Kidney capillary endothelial cell (primary cell): ENCODE measurements at places on chromosomes 16 and 17.
A peak's percentile ranks its signal among the peaks of the same experiment; 100 is the strongest.

GRCh38 chr16:89094252-89094879, 714 bp downstream of the ACSF3 start:
- no peak for DNase-seq

DNA sequence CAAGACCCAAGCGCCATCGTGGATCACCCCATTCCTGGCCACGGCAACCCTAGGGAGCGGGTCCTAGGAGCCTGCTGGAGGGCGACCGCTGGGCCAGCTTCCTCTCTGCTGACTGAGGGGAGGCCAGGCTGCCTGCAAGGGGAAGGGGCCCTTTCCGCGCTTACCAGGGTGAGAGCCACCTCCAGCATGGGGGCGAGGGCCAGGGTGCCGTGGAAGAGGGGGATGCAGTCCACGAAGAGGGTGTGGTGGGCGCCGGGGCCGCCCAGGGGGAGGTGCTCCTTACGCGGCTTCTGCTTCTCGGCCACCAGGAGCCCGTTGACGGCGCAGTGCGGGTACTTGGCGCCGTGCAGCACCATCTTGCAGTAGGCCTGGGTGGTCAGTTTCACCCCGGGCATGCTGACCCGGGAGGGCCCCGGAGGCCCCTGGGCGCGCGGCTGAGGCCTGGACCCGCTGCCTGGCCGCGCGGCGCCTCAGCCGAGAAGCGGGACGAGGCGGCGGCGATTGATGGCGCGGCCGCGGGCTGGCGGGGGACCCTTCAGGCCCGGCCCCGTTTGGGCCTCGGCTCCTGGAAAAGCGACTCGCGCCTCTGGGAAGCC, 345 bp downstream of the EMC8 start:
- peak; percentile 21 for DNase-seq

DNA sequence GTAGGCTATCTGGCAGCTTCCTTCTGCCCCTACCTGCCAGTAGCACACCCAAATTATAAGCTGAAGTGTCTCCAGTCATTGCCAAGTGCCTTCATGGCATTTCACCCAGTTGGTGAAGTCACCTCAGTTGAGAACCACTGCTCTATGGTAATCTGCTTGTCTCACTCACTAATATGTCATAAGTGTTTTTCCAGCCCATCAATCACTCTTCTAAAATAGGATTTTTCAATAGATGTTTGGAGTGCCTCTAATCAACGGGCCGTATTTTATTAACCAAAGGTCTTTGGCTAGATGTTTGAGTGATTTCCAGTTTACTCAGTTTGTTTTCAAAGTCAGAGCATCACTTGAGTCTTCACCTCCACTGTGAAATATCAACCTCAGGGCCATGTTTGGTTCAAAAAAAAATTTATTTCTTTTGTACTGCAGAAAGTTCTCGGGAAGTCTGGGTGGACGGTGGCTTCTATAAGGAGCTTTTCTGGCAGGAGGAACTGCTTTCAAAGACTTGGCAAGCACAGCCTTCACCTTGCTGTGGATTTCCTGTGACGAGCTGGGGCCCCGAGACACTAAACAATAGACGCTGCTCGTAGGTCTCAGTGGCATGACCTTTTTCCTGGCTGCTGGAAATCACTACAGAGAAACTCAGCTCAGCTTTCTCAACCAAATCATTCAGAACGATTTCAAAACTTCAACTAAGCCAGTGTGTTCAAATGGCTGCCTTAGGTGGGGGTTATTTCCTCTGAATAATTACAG, 95.2 kb upstream of the FOXF1 start:
- DNase-seq: peak; percentile 89

GRCh38 chr17:9402590-9403199, 172.9 kb downstream of the STX8 start:
- DNase-seq: peak; percentile 26

GRCh38 chr16:77943801-77944200, 78.5 kb upstream of the CLEC3A start:
- no peak for DNase-seq

GRCh38 chr16:24986512-24987303, 28.5 kb downstream of the ARHGAP17 start:
- DNase-seq: peak; percentile 61

GRCh38 chr17:81328489-81328888, 33.4 kb upstream of the SLC38A10 start:
- no peak for DNase-seq

GRCh38 chr16:85227084-85227945, 115.0 kb upstream of the CIBAR2 start:
- no peak for DNase-seq

DNA sequence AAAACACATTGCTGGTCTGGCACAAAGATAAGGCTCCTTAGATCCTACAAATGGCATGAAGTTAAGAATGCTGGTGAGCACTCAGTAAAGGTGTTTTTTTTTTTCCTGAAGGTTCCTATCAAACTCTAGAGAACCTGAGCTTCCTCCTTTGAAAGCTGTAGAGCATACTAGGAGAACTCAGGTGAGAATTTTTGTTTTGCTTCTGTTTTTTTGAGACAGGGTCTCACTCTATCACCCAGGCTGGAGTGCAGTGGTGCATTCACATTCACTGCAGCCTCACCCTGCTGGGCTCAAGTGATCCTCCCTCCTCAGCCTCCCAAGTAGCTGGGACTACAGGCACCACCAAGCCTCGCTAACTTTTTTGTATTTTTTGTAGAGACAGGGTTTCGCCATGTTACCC, 21.0 kb upstream of the CIITA start:
- DNase-seq: no peak

- DNase-seq: no peak
These were observed 17.6 kb downstream of the OMG start for GRCh38 chr17:31279401-31279800.

GRCh38 chr16:57266531-57267260, 17.8 kb downstream of the PLLP start:
- DNase-seq: no peak

GRCh38 chr16:10517868-10518267, 62.5 kb downstream of the EMP2 start:
- DNase-seq: no peak

- DNase-seq: no peak
These were observed 1595.0 kb upstream of the GOT2 start for GRCh38 chr16:60329108-60329507.

GRCh38 chr17:1963250-1963649, 61.9 kb downstream of the RTN4RL1 start:
- DNase-seq: no peak

GRCh38 chr16:89722392-89723278, 1.3 kb downstream of the ZNF276 start:
- peak; percentile 73 for DNase-seq

DNA sequence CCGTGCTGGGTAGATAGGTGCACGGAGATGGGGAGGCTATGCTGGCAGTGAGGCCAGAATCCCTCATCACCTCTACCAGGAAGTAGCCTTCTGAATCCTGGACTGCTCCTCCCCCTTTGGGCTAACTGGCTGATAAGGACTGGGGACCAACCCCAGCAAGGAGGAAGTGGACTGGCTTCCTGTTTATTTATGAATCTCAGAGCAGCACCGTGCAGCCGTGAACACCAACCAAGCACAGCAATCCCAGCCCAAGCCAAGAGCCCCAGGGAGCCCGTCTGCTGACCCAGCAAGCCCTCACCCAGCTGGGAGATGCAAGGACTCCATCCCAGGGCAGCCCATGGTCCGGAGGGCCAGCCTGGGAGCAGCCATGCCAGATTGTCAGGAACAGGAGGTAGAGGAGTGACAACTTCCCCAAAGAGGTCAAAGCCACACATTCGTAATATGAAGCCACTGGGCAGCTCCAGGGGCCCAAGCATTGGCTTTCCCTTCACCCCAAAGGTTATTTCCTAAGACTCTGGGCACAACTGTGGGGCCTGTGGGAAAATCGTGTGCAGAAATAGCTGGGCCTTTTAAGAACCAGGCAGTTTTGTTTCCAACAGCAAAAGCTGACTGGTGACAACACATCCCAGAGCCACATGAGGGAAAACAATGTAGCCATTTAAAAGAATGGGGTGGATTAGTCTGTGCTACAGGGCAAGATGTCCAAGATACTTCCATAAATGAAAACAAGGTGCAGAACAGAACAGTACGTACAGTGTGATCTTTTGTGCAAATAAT, 23.9 kb downstream of the PHB1 start:
- peak; percentile 53 for DNase-seq

- DNase-seq: no peak
These were observed 19.5 kb upstream of the KCNJ12 start for GRCh38 chr17:21356537-21357127.

DNA sequence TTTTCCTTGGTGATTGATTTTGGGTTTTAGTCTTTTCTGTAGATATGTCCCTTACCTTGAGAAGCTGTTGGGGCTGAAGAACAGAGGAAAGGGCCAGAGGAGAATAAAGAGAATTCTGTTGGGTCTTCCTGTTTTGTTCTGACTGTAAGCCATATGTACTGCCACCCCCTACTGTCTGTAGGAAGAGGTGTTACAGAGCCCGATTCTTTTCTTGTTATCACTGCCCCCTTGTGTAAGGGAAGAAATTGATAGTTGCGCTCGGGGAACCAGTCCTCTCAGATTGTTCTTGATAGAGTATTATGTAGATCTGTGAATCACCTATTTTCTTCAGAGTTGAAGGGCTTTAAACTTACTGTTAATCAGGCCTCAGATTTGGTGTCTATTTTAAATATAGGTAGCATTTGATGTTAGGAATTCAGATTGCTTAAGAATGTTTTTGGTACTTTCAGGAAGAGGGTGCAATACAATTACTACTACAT, 2.4 kb downstream of the TANC2 start:
- DNase-seq: peak; percentile 87

DNA sequence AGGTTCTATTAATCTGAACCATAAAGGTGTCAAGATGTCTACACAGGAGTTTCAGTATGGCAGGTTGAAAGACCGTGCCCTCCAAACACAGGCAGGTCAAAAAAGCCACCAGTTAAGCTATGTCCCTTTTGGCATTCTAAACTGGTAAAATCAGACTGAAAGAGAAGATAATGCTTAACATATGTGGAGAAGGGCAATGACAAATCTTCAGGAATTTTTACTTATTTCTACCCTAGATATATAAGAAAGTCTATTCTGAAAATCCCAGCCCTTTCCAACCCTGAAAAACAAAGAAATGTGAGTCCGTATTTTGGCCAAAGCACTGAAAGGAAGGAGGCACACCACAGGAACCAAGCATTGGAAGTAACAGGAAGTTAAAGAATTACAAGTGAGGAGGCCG, 16.5 kb downstream of the AP1G1 start:
- no peak for DNase-seq

- DNase-seq: no peak
These were observed 108.8 kb downstream of the IRX5 start for GRCh38 chr16:55039511-55039910.

DNA sequence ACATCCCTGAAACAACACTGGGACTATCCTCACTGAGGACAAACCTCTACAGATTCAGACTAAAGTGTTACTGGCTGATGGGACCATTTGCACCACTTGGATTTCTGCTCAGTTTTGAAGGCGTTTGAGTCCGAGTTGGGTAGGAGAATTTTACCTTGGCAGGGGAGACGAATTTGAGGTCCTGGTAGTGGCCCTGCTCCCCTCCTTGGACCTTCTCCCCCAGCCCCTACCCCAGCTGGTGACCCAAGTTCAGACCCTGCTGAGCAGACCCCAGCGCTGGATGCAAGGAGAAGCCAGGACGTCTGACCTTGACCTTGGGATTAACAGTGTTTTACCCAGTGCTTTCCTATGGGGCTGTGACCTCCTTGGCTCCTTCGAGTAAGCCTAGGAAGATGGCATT, 13.6 kb downstream of the CACNG5 start:
- DNase-seq: no peak

GRCh38 chr17:72517413-72518158, 396.8 kb downstream of the SOX9 start:
- DNase-seq: no peak

- DNase-seq: no peak
These were observed 25.1 kb downstream of the KSR1 start for GRCh38 chr17:27481327-27481726.
